ENCODE measurements at places on chromosomes 12 and 14.

DNA sequence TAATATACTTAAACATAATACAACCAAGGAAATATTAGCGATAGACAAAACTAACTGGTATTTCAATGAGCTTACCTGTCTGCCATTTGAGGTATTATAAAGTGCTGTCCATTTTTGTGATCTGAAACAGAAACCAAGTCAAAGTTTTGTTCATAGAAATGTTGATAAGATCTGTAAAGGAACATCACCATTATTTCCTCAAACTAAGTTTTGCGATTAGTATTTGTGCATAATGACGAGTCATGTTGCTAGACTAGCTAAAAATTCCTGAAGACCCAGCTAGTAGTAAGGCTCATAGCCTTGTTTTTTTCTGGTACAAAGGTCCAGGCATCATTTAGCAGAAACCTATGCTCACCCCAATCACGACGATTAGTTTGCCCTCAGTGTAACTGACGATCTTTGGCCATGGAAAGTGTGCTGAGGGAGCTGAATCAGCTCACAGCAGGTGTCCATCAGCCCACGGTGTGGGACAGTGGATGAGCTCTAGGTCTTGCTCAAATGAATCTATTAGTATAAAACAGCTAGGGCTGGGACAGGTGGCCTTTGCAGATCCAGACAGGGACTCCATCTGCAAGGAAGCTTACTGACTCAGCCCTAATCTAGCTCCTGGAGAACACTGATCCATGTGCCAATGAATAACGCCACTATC lies 28.7 kb downstream of the GIT2 start:
- DNase-seq = no peak

DNA sequence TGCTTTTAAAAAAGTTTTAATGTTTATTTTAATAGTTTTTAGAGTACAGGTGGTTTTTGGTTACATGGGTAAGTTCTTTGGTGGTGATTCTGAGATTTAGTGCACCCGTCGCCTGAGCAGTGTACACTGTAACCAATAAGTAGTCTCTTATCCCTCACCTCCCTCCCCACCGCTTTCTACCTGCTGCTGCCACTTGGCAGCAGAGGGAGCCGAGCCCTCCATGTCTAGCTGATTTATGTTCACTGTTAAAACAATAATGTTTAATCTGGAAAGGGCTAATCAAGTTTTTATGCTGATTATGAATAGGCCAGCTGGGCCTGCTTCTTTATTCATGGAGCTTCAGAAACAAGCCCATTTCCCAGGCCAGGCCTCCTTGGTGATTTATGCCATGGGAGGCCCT lies 73.1 kb downstream of the ADCK1 start:
- no peak for DNase-seq

- DNase-seq = peak; percentile 64
Observed at GRCh38 chr14:32564596-32564995, 235.5 kb downstream of the AKAP6 start.

- DNase-seq = no peak
Observed at GRCh38 chr14:32596390-32596789, 267.3 kb downstream of the AKAP6 start.

GRCh38 chr12:43336962-43337555 lies 214.9 kb downstream of the ADAMTS20 start:
- DNase-seq = peak; percentile 48

DNA sequence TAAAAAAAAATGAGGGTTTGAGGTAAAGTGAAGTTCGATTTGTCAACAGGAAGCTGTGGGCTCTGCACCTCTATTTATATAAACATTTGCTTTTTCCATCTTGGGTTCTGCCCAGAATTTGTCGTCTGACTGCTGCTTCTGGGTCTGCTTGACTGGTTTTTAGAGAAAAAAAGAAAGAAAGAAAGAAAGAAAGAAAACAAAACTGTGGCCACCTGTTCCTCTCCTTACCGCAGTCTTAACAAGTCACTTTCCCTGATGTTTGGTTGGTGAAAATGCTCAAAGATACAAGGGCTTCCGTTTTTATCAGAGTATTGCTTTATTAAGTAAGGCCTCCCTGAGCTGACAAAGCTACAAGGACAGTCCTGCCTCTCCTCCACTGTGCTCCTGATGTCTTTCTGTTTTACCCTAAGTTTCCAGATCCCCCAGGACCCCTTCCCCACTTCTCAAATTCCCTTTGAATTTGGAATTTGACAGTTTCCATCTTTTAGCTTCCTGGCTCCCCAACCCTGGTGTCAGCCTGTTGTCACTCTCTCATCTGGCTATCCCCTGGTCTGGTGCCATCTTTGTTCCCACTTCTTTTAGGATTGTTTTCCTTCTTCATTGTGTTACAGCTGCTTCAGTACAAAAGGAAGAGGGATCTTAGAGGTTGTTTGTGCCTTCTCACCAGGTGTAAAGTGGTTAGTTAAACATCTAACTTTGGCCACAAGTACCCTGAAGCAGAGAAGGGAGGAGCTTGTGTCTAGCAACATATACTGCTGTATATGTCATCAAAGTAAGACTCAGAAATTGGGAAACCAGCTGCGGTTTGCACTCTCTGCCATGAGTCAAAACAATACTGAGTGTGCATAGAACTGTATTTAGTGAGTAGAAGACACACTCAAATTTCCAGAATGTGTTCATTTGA lies 18.0 kb downstream of the MFAP5 start:
- no peak for DNase-seq

DNA sequence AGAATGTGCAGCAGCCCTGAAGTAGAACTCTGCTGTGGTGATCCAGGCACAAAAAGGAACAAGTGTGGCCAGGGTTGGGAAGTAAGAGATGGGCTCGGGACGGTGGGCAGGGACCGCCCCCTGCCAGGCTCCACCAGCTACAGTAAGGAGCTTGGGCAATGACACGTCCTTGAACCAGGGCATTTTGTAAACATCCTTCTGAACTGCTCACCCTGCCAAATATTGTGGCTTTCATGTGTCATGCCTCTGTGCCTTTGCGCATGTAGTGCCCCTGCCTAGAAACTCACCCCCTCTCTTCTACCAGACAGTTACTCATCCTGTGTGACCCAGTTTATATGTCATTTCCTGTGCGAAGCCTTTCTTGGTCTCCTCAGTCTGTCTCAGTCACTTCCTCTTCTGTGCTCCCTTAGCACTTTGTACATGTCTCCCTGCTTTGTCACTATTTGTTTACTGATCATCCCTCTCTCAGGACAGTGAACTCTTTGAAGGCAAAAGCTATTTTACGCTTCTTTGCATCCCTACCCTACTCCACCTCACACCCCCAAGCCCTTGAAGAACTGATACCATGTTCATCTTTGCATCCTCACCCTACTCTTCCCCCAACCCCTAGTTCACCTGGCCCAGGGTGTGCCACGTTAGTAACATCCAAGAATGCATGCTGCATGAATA lies 108.9 kb upstream of the PLEKHG7 start:
- peak; percentile 98 for DNase-seq

DNA sequence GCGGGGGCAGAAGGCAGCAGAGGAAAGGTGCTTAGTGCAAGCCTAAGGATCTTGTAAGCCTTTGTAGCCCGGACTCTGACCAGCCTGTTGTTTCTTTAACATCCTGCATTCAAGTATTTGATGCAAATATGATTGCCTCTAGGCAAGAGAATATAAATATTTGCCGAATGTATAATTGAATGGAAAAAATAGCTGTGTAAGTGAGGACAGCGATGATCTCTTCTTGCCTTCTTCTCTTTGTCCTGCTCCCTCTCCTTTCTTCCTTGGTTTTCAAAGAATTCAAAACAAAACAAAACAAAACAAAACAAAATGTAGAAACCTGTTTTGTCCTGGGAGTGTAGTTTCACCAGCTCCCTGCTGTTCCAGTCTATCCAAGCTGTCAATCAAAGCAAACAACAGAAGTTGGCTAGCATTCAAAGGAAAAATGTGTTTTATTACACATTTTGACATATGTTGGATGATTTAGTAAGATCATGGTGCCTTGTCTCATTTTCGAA lies 74.9 kb upstream of the CPM start:
- peak; percentile 6 for DNase-seq

- no peak for DNase-seq
Observed at GRCh38 chr14:60242429-60242828, 6.6 kb upstream of the PPM1A start.

GRCh38 chr14:97873291-97873690 lies 1076.1 kb downstream of the VRK1 start:
- DNase-seq = no peak

GRCh38 chr12:64170024-64170423 lies 52.1 kb downstream of the KICS2 start:
- DNase-seq = no peak

- DNase-seq = no peak
Observed at GRCh38 chr12:52896190-52897100, 8.4 kb downstream of the KRT8 start.

GRCh38 chr14:99009871-99010270 lies 262.1 kb downstream of the BCL11B start:
- peak; percentile 13 for DNase-seq

- peak; percentile 5 for DNase-seq
Observed at GRCh38 chr12:102406033-102406584, 74.3 kb downstream of the IGF1 start.

- DNase-seq = no peak
Observed at GRCh38 chr12:104171785-104172569, 34.0 kb upstream of the NFYB start.

DNA sequence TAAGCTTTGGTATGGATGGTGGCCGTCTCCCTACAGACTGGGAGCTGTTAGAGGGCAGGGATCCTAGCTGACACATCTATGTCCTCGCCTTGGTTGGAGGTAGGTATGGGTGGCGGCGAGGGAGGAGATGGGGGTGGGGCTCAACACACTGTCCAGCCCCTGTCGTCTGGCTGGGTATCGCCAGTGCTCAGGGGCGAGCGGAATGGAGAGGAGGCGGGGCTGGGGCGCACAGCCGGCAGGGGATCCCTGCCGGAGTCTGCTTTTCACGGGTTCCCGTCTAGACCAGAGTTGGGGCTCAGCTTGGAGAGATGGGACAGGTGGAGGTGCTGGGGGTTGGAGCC lies 16.1 kb downstream of the TAMALIN start:
- DNase-seq = peak; percentile 12

DNA sequence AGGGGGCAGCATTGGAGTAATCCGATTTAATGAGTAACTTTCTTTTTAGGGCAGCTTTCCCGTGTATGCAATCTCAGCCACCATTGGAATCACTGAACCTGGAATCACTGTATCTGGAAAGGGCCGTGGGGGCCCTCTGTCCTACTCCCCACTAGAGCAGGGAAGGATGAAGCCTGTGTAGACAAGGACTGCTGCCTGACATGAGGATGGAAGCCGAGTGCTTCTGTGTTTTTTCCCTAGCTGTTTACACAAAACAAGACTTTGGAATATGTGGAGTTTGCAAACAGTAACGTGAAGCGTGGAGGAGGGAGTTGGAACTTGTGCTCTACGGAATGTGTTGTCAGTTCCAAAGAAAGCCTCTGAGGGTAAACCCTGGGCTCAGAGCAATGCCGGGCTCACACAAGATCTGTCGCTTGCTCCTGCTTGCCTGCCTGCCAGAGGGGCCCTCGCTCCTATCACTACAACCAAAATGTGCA lies 32.4 kb upstream of the HDAC7 start:
- no peak for DNase-seq
